LHCN-M2 (cell line): ENCODE measurements at places on chromosomes 1 and 21. TPM values are rescaled to one million over a fixed set of nuclear protein-coding genes. Genes with fewer than 3 reads are reported as not detected.
A peak's percentile ranks its signal among the peaks of the same experiment; 100 is the strongest.

The MANEAL gene
- 2.5 and 2.9 TPM in 2 replicates for total RNA-seq

The OR6N1 gene
- total RNA-seq: not detected in 2 replicates

The ERICH3 gene
- total RNA-seq: not detected in 2 replicates

The GBP3 gene
- 67.6 and 72.9 TPM in 2 replicates for total RNA-seq

The FLG gene
- under 0.01 TPM in 1 of 2 replicates, not detected in the other for total RNA-seq

The ATAD3B gene
- total RNA-seq: 29.2 and 38.7 TPM in 2 replicates

The SPRR2B gene
- not detected in 2 replicates for total RNA-seq

- DNase-seq: no peak
These were observed 40.3 kb upstream of the CASZ1 start for GRCh38 chr1:10836726-10837125.

DNA sequence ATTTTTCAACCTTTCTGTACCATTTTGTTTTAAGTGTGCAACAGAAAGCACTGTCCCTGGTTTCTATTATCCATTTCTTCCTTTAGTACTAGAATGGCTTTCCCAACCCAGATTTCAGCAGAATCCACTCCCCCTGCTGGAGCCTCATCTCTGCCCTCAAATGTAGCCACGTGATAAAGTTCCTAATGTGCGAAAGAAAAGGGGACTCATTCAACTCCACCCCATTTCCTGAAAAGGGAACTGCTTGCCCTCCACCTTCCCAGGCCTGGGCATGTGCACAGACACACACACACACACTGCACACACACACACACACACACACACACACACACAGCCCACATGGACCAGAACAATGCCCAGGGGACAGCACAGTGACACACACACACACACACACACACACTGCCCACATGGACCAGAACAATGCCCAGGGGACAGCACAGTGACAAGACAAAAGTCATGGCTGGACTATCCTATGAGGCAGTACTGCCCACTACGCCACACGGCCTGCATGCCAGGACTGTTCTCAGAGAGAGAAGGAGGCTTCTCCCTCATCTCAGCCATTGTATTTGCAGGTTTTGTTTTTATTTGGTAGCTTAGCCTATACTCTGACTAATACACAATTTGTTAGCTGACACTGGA, 33.2 kb downstream of the PACC1 start:
- no peak for DNase-seq

DNA sequence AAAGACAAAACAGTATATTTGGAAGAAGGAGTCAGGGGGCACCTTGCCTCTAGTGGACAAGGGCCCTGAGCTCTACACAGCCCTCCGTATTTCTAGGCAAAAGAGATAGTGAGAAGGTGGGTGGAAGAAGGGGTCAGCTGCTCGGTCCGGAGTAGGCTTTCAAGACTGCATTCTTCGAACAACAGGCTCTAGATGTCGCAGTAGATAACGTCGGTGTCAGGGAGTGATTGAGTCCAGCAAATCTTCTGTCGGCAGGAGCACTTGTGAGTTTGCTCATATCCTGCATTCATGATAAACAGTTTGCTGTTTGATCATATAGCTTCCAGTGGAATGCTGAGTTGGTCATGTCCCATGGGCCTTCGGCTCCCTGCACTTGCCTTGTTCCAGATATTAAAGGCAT, 36.8 kb downstream of the DIPK1A start:
- no peak for DNase-seq

DNA sequence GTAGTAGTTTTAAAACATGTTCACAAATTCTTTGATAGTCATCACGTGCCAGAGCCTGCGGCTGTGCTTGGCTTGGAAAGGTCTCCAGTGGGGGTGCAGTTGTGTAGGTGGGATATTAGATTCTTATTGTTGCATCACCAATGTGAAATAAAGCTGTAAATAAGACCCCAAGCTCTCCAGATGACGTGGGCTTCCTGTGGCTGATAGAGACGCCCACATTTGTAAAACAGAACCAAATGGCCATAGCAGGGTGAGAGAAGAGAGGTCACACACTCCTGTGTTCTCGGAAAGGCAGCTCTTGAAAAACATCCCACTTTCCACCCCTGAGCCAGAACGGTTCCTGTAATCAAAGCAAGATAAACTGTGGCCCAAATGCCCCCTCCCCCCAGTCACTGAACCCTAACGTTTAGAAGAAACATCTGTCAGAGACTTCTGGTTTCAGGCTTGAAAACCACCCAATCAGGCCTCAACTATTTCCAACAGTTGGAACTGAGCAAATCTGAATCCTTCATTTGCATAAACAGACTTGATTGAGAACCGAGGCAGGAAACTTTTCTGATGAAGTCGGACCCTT, 6.6 kb upstream of the NTPCR start:
- no peak for DNase-seq

- DNase-seq: peak; percentile 98
These were observed 1.8 kb downstream of the RHOC start for GRCh38 chr1:112704934-112705627.

GRCh38 chr1:210262897-210263272, 30.3 kb downstream of the SERTAD4 start:
- DNase-seq: no peak

- no peak for DNase-seq
These were observed 35.8 kb downstream of the SPEN start for GRCh38 chr1:15883326-15883725.

- DNase-seq: no peak
These were observed 72.6 kb upstream of the TRABD2B start for GRCh38 chr1:48069662-48070395.

- DNase-seq: no peak
These were observed 404.7 kb upstream of the VAMP3 start for GRCh38 chr1:7366286-7366954.

DNA sequence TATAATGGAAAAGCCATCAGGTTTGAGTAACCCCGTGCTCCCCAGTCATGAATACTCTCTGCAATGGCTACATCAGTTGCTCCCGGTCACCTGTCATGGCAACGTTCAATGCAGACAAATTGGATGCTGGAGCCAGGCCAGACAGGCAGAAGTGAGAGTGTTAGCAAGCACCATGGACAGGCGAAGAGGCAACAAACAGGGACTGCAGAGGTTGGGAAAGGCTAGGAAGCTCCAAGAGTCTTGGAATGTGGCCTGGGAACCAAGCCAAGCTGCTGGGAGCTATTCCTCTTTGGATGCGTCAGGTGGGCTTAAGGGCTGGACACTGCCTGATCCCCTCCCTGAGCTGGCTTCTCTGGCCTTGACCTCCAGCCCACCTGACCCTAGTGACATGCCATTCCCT, 102.9 kb downstream of the ACTL8 start:
- no peak for DNase-seq

DNA sequence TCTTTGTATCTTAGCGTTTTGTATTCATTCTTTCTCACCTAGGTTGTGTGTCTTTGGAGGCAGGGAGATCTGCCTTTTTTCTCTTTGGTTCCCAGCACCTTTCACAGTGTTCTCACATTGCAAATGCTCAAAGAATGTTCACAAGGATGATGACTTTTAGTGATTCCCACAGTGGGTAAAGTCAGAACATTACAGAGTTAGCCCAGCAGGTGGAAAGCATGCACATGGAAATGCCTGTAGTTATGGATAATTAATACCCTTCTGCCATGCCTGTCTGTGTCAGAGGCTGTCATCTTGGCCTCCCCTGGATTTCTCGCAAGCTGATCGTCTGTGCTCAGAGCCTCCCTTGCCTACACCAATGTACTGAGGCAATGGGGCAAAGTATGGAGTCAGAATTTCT, 458.9 kb downstream of the LMO4 start:
- DNase-seq: peak; percentile 9

GRCh38 chr1:181817091-181817490, 244.4 kb downstream of the ZNF648 start:
- DNase-seq: no peak

DNA sequence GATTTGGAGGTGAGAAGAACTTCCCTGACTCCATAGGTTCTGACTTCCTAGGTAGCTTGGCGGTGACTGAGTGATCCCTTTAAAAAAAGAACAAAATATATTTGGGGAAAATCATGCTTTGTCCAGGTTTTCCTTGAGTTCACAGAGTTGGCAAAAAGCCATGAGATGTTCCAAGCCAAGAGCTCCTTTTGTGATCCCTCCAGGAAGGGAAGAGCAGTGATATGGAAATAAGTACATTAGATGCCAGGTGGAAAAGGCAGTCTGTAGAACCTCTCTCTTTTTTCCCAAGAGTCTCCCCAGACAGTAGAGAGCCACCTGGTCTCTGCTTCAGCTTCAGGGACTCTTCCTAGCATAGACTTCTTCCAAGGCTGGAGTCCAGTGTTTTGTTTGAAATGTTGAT, 10.2 kb downstream of the TLCD4 start:
- DNase-seq: no peak

DNA sequence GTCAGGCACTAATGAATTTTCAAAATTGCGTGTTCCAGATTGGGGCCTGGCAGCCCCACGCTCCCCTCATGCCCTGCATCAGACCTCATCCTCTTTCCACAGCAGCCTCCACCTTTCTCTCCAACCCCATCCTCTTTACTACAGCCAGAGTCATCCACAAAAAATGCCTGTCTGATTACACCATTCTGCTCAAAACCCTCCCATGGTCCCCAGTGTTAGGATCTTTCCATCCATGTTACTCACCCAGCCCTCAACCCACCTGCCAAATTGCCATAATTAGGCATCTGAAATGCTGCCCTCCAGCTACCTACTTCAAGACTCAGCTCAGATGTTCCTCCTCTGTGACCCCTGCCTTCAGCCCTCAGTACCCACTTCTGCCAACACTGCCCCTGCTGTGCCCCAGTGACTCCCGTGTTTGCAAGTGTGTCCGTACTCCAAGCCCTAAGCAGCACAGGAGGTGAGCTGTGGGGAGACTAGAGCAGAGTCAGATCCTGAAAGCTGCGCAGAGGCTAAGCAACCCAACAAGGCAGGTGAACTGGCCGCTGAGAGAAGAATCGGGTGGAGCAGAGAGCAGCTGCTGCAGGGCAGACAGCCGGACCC, 715 bp upstream of the ARTN start:
- DNase-seq: peak; percentile 48

- peak; percentile 9 for DNase-seq
These were observed 286.3 kb upstream of the C1orf105 start for GRCh38 chr1:172134087-172134731.

GRCh38 chr1:84303314-84303830, 1.9 kb downstream of the SAMD13 start:
- DNase-seq: no peak

GRCh38 chr1:216554934-216555333, 131.7 kb upstream of the USH2A start:
- DNase-seq: no peak

- DNase-seq: no peak
These were observed 70.3 kb upstream of the ACTL8 start for GRCh38 chr1:17684810-17685209.

- DNase-seq: no peak
These were observed 9.0 kb upstream of the TRIM45 start for GRCh38 chr1:117130526-117130925.

GRCh38 chr1:2296614-2297013, 68.5 kb downstream of the SKI start:
- DNase-seq: no peak

DNA sequence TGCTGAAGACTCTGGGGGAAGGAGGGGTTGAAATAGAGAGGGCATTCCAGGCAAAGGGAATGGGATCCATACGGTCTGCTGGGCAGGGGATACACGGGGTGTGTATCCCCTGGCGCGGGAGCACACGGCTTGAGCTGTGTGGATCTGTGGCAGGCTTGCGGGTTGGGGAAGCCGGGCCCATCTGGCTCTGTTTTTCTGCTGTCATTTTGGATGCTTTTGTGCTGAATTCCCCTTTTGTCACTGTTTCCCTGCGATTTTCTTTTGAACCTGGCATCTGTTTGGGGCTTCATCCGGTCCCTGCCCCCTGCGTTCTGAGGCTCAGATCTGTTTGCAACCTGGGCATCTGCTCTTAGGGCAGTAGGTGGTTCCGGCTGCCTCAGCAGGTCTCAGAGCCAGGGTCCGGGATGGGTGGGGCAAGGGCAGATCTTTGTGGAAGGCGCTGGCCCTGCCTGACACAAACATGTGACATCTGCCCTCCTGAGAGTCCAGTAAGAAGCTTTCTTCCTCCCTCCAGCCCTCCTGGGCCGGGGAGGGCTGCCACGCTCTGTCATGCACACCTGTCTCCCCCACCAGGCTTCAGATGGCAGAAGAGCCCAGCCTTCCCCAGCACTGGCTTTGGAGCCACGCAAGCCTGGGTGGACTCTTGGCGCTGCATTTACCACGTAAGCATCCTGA, 84.0 kb downstream of the IGSF21 start:
- no peak for DNase-seq

DNA sequence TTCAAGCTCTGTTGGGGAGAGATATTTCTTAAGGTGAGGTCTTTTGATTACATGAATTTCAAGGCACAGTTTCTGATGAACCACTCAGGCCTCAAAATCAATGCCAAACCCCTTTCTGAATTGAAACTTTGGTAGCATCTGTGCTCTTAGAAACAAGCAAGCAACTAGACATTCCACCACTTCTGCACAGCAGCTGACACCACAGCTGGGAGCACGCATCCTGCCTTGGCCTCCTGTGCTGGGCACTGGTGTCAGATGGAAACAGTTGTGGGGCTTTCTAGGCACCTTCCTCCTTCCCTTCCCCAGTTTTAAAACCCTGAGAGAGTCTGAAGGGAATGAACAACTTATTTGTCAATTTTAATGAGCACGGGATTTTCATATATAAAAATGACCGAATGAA, 360.2 kb downstream of the ADGRL2 start:
- peak; percentile 23 for DNase-seq

DNA sequence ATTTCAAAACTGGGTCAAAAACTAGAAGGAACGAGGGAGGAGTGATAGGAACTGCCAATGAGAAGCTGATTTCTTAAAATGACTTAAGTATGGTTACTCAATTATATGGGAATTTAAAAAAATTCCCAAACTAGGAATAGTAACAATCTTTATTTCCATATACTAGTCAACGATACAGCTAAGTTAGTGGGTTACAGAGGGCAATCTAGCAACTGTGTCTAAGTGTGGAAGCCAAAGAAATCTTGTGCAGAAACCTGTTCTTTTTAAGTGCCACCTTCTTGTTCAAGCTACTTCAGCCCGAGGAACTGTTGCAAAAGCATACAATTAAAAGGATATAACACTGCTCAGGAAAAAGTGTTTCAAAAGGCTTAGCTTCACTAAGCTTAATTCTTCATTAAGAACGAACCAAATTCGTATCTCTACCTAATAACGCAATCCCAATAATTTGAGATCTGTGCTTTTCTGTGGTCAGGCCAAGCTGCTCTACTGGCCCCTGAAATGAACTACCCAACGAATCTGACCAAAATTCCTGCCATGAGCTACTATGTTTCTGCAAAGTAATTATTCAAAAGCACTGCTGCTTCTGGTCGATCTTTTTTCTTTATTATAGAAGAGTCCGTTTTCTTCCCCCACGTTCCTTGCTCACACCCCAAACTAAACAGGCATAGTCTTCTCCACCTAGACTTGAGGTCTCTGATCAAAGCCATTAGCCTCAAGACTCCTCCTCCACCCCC, 1.8 kb downstream of the USP24 start:
- DNase-seq: no peak

- DNase-seq: peak; percentile 27
These were observed 67.3 kb upstream of the CNTN2 start for GRCh38 chr1:204975568-204976235.

- DNase-seq: no peak
These were observed 17.2 kb upstream of the C2CD2 start for GRCh38 chr21:41970751-41971653.

GRCh38 chr1:36096500-36097432, 8.1 kb downstream of the ADPRS start:
- DNase-seq: peak; percentile 30
